ENCODE measurements at places on chromosomes 11 and 22.

- no peak for DNase-seq
Observed at GRCh38 chr22:17767233-17768065, 6.8 kb downstream of the BID start.

DNA sequence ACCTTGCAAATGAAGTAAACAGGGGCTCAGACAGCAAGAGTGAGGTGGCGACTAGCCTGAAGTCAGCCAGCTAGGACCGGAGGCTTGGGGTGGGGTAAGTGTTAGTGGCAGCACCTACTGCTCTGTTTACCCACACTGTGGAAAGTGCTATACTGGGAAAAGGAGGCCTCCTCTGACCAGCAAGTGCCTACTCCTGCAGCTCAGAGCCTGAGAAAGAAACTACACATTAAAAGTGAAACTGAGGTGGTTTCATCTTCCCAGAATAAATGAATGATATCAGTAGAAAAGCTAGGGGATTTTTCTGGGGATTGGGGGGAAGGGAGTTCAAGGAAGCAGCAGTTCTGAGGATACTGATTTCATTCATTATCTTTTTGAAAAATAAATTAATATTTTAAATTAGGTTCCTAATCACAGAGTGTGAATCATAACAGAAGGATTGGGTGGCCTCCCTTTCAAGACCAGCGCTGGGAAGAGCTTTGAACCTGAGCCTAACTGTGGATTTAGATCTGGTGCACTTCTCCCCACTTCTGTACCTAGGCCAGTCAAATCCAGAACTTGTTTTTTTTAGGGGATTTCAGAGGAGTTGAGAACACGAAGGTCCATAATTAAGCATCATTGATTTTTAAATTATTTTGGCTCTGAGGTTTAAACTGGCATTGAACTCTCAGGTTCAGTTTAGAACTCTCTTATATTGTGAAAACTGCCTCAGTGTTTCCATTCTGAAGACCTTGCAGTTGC, 48.1 kb upstream of the GRAMD1B start:
- DNase-seq, result no peak

GRCh38 chr11:17752144-17752543, 17.6 kb downstream of the KCNC1 start:
- DNase-seq, result no peak

DNA sequence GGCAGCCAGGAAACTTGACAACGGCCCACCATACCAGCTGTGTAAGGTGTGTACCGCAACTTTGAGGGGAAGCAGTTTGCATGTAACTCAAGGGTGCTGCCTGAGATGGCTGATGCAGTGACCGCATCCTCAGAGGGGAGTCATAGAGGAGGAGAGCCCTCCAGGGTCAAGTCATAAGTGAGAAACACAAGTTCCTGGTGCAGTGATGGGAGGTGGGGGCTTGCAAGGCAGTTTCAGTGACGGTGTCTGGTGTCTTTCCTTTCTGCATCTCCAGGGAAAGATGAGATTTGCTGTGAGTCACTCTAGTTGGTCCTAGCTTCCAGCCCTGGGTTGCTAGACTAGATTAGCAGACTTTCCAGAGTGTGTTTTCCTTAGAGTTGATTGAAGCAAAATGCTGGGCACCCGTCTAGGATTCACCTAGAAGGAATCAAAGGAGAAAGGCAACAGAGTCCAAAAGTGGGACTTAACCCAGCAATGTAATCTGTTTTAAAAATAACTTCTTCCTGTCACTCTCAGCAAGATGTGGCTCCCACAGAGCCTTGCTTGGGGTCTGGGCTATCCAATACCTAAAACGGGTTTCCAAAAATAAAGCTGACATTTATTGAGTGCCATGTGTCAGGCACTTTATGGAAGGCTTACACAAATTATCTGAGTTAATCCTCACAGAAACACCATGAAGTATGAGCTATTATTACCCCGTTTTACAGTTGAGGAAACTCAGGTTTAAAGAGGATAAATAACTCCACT, 265.4 kb upstream of the PLET1 start:
- DNase-seq, result no peak

DNA sequence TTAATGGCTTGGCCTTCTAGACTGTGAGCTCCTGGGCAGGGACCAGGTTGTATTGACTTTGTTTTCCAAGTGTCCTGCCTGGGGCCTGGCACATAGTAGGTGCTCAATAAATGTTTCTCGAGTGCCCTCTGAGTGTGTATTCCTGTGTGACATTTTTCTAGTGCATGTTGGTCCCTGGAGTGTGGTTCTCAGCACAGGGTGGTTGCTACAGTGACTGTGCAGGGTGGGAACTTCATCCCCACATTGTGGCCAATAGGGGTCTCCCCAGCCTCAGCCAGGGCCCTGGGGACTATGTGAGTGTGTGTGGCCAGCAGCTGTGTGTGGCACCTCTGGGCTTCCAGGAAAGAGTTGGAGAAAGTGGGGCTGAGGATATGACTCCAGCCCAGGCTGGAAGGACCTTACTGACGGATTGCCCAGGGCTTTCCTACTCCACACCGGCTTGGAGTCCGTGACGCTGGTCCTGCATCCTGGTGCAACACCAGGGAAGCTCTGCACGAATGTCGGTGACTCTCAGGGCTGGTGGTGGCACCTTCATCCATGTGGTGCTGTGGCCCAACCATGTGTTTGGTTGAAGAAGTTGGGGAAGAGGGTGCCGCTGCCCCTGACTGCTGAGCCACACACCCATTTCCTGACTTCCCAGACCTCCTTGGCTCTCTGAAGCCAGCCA, 9.0 kb upstream of the MARK2 start:
- no peak for DNase-seq

DNA sequence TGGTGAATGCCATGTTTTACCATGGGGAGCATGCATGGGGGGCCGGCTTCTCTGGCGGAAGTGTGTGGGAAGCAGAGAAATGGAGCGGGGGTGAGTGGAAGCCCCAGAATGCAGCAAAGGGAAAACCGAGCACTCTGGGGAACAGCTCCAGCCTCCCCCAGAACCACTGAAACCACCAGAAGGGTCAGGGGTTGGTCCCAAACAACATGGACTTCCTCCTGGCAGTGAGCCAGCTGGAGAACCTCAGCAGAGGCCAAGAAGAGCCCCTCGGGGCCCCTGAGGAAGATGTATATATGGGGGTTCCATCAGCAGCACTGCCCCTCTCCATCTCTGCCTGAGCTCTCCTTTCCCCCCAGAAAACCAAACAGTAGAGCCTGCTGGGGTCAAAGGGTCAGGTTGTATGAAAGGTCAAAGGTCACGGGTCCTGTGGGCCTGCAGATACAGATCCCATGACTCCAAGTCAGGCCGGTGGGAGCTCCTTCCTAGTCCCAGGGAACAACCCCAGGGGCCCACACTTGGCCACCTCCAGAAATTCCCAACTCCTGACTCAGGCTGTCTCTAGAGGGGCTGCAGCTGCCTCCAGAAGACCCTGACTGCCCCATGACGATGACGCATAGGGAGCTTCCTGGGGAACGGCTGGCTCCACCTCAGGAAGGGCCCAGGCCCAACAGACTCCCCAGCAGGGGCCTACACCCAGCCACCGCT, 48.5 kb upstream of the TIMP3 start:
- DNase-seq, result no peak

GRCh38 chr11:128468111-128468510, 119.2 kb downstream of the ETS1 start:
- no peak for DNase-seq

DNA sequence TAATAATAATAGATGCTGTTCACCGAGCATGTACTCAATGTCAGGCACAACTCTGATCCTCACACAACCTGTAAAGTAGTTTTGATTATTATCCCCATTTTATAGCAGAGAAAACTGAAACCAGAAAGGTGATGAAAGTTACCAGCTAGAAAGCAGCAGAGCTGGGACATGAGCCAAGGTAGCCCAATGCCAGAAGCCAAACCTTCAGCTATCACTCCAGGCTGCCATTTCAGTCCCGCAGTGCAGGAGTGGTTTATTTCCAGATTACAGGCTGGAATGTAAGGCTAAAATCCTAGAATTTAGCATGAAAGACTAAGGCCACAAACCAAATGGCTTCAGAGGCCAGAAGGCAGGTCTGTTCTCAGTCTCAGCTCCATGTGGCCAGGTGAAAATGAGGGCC, 108.8 kb downstream of the TENM4 start:
- DNase-seq, result no peak

DNA sequence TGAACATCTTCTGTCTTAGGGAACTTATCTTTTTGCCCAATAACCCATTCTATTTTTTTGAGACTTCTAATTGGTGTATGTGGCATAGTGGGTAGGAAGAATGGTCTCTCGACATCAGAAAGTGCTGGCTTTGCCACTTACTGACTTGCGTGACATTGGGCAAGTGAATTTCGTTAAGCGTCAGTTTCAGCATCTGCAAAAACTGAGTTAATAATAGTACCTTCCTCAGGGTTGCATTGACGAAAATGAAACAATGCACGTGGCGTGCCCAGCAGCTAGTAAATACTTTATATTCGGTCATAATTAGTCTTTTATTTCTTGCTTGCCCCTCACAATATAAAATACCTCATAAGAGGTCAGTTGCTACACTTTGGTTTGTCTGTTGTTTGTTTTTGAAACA, 12.5 kb upstream of the GRIK4 start:
- no peak for DNase-seq

DNA sequence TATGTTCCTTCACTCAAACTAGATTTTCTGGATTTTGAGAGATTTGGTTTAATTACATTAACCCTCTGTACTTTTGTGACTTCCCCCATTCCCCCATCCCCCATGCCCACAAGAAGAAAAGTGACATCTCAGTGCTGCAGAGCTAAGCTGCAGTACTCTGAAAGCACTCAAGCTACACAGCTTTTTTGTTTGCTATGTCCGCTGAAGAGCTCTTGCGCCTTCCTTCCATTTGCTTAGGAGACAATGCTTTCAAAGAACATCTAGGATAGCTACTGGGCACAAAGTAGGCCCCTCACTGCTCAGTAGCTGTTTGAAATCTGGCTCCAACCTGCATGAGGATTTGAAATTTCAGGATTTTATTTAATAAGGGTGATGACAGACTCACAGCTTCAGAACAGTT, 69.7 kb downstream of the SLC17A6 start:
- DNase-seq, result no peak

DNA sequence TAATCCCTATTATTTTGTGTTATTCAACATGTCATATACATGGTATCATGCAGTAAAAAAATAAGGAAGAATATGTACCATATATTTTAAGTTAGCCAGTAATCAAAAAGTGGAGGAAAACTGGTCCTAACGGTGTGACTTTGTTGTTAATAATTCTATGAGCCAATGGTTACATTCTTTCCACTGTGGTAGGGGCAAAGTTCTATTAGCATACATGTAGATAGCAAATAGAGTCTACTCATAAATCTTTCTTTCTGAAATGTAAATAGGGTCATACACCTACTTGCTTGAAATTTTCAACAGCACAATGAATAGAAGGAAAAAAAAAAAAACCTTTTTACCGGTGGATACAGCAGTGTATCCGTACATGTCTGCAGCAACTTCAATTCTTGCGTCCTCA, 364.8 kb downstream of the RAB38 start:
- no peak for DNase-seq

DNA sequence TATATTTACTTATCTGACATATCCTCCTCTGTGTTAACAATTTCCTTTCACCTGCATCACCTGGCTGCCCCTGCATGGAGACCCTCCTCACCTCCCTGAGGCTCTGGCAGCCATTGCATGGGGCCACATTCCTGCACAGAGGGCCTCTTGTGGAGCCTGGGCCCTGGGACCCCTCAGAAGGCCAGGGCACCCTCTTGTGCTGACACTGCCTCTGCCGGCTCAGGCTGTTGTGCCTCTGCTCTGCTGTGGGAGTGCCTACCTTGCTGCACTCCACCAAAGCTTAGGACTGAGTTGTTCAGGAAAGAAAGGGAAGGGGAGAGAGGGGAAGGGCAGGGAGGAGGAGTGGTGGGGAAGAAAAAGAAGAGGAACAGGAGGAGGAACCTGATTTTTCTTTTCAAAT, 194.5 kb downstream of the ADAMTS15 start:
- DNase-seq, result no peak

- no peak for DNase-seq
Observed at GRCh38 chr22:24361976-24362646, 65.3 kb upstream of the ADORA2A start.

- peak; percentile 97 for DNase-seq
Observed at GRCh38 chr11:71927820-71928736, at the start of gene XNDC1N. Gene XNDC1N (minus strand): TSS chr11:71928594. CDS start chr11:71923353, 5,241 bp downstream.

DNA sequence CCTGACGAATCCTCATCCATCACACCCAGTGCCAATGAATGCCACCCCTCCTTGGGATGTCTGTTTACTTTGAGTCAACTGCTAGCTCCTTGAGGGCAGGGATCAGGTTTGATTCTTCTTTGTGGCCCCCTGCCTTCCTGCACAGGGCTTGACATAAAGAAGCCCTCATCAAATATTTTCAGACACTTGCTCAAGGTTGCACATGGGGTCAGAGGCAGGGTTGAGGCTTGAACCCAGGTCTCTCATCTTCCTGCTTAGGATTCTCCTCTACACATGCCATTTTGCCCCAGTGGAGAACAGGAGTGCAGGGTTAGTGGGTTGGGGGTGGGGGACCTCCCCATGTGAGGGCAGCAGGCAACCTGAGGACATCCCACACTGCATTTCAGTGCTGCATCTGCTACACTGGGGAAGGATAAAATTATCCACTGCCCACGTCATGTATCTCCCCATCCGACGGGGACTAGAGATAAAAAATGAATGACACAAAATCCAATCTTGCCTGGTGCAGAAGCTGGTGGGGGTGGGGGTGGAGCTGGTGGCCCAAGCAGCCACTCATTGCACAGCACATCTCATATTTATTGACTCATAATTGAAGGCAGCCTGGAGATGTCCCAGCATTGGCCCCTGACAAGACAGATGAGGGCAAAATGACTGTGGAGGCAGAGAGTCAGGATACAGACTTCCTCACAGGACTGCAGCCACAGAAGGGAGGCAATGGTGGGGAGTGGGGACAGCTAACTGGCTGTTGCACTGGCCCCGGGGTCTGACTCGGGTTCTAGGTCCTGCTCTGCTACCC, 41.3 kb downstream of the NEU3 start:
- DNase-seq, result no peak

Data from amygdala (tissue), 56 donors.